IMR-90 (cell line): ENCODE measurements at places on chromosomes 5 and 9.

GRCh38 chr5:33772380-33772897 lies 119.4 kb downstream of the ADAMTS12 start:
- peak; percentile 80 for DNase-seq

DNA sequence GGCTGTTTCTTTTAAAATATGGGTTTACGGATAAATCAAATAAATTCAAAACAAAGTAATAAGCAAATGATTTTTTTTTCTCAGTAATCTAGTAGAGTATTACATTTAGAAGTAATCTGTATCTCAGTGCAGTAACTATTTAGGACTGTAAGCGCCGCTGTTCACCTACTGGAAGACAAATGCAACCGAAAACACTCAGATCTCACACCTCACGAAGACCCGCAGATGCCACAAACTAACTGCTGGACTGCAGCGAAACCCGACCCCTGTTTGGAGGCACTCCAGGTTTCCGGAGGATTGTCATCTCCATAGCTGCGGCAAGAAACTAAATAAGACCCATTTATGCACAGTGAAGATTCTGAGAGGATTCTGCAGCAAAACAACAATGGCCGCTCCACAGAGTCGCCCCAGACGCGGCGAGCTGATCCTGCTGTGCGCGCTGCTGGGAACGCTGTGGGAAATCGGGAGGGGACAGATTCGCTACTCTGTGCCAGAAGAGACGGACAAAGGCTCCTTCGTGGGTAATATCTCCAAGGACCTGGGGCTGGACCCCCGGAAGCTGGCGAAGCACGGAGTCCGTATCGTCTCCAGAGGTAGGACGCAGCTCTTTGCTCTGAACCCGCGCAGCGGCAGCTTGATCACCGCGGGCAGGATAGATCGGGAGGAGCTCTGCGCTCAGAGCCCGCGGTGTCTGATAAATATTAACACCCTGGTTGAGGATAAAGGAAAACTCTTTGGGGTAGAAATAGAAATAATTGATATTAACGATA lies at the start of gene PCDHGA8:
Gene PCDHGA8 (plus strand): TSS at position 205 of the 770 bp plus-strand sequence. CDS start 181 bp downstream, at position 386.
- DNase-seq, result peak; percentile 49

DNA sequence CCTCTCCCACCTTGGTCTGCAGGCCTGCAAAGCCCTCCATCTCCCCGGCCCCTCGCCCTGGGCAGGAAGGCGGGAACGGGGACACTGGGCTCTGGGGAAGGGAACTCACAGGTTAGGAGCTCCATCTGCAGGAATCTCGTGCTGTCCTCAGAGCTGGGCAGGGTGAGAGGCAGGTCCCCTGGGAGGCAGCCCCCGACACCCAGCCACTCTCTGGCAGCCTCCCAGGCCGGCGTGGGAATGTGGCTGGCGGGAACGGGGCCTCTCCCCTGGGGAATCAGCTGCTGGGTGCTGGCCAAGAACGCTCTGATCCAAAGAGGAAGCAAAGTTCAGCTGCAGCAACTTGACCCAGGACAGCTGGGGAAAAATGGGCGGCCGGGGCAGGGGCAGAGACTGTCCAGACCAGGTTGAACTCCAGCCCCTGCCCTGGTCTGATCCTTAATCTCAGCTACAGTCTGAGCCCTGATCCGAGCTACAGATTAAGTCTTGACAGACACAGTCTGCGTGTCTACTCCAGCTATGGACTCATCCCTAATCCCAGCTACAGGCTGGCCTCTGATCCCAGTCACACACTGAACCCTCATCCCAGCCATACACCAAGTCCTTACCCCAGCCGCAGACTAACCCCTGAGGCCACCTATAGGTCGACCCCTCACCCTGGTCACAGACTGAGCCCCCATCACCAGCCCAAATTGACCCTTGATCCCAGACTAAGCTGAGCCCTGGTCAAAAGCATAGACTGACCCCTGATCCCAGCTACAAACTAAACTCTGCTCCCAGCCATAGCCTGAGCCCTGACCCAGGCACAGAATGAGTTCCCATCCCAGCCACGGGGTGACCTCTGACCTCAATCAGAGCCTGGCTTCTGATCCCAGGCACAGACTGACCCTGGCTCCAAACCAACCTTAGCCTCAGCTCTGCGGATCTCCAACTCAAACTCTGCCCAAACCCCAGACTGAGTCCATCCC lies 37.3 kb upstream of the EGFL7 start:
- peak; percentile 31 for DNase-seq

DNA sequence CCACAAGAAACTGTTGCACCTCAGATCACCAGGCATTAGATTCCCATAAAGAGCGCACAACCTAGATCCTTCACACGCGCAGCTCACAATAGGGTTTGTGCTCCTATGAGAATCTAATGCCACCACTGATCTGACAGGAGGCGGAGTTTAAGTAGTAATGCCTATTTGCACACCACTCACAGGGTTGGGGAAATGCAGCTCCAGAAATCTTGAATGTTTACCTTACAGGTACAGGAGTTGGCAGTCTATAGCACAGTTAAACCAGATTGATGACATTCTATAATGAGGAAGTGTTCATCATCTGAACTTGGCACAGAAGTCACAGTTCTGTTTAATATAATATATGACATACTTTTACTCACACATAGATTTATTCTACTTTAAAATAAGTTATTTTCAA lies 732.2 kb upstream of the ZNF608 start:
- no peak for DNase-seq

DNA sequence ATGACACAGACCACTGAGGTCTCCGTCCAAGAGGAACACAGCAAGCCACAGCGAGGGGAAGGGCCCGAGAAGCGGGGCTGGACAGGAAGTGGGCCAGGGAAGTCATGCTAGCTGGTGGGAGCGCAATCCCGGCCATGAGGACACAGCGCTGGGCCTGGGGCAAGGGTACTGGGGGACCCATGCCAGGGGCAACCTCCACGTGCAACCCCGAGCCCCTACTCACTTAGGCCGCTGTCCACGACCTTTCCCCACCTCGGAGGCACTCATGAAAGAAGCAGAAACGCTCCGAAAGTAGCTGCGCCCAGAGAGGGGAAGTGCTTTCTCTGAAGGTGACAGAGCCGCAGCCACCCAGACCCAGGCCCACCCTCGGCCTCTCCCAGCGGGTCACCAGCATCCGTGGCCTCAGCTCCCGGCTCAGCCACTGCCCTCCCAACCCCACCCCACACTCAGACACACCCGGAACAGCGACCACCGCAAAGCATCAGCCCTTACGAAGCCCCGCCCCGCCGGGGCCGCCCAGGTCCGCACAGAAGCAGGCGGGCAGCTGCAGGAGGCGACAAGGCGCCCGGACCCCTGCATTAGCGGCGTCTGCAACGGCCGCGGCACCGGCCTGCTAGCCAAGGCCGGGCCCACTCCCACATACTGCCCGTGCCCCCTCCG lies 782 bp downstream of the BICD2 start:
- no peak for DNase-seq

GRCh38 chr5:86757824-86758223 lies 140.1 kb downstream of the COX7C start:
- DNase-seq, result peak; percentile 32

DNA sequence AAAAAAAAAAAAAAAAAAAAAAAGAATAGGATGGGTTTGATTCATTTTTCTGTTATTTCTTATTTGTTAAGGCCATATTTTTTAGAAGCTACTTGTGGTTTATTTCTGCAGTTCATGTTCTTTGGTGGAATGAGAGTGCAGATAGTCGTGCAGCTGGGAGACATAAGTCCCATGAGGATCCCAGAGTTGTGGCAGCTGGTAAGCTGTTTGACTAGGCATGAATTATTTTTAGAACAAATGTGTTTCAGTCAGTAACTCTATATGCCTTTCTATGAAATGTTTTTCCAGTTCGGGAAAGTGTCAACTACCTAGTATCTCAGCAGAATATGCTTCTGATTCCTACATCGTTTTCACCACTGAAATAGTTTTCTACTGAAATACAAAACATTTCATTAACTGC lies 5.0 kb upstream of the NIPSNAP3B start:
- no peak for DNase-seq

- peak; percentile 90 for DNase-seq
These were observed 93.4 kb downstream of the SIL1 start for GRCh38 chr5:139104577-139105276.

DNA sequence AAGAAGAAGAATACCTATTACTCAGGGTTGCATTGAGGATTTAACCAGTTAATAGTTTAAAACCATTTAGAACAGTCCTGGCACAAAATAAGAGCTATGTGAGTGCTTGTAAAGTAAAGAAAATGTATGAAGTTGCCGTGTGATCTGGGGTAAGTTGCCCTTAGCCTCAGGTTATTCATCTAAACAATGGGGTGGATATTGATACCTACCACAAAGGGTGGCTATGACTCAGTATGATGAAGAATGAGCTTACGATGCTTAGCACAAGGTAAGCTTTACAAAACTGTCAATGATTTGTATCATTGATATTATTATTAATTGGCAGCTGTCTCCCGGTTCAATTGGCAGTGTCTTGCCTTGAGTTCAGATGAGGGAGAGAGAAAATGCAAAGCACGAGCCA lies 149.4 kb upstream of the PITX1 start:
- no peak for DNase-seq

- DNase-seq, result no peak
These were observed 92.4 kb downstream of the ARHGAP26 start for GRCh38 chr5:142862594-142862993.

DNA sequence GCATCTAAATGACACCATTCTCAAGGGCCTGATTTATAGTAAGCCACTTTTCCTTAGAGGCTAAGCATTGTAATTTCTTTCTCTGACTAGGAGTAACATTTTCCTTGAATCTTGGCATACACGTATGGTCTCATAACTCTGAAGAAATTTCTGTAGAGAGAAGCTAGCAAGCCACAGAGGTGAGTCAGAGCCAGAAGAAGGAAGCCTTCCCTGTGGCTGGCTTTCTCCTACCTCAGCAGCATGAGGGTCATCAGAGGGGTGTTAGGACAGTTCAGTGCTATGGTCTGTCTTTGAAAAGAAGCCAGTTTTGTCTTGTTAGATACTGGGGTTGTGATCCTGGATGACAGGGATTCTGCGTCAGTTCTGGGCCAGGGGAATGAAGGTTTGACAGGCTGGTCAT lies 3.2 kb downstream of the SNX30 start:
- peak; percentile 94 for DNase-seq

- DNase-seq, result no peak
These were observed at the start of gene RNF180 for GRCh38 chr5:64165500-64166200. Gene RNF180 (plus strand): TSS chr5:64165843. CDS start chr5:64200808, 34,965 bp downstream.

DNA sequence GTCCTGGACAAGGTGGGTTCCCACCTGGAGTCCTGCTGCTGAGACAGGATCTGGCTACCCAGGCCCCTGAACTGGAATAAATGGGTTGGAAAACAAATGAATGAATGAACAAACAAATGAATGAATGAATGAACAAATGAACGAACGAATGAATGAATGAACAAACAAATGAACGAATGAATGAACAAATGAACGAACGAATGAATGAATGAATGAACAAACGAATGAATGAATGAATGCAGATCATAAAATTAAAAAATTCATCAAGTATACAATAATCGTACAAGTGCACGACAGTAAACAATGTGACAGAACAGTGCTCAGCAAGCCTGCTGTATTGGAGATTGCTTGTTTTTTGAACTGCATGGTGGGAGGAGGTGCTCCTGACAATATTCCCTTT lies 2097.1 kb downstream of the MAT2B start:
- DNase-seq, result no peak

GRCh38 chr5:138890644-138891043 lies 15.5 kb upstream of the LRRTM2 start:
- DNase-seq, result peak; percentile 20

DNA sequence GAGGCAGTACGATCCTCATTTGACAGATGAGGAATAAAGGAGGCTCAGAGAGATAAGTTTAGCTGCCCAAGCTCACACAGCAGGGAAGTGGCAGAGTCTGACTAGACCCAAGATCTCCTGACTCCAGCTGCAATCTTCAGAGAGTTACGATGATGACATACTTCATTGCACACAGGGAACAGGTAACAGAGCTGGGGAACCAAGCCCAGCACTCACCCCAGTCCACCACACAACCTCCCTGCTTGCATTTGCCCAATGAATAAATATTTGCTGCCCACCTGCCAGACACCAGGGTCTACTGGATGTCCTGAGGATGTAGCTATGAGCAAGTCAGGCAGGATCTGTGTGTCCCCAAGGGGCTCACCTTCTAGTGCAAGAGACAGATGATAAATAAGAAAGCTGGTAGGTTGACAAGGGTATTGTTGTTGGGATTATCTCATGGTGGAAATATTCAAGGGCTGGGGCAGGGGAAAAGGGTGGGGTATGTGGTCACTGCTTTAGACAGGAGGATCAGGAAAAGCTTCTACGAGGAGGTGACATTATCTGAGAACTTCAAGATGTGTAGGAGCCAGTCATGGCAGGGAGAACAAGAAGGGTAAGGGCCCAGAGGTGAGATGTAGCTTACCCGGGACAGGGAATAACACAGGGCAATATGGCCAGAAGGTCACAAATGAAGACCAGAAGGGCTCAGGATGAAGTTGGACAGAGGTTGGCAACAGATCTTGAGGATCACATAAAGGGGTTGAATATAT lies 28.6 kb upstream of the CPEB4 start:
- no peak for DNase-seq

- DNase-seq, result no peak
These were observed 107.3 kb upstream of the WWC1 start for GRCh38 chr5:168184103-168184502.

DNA sequence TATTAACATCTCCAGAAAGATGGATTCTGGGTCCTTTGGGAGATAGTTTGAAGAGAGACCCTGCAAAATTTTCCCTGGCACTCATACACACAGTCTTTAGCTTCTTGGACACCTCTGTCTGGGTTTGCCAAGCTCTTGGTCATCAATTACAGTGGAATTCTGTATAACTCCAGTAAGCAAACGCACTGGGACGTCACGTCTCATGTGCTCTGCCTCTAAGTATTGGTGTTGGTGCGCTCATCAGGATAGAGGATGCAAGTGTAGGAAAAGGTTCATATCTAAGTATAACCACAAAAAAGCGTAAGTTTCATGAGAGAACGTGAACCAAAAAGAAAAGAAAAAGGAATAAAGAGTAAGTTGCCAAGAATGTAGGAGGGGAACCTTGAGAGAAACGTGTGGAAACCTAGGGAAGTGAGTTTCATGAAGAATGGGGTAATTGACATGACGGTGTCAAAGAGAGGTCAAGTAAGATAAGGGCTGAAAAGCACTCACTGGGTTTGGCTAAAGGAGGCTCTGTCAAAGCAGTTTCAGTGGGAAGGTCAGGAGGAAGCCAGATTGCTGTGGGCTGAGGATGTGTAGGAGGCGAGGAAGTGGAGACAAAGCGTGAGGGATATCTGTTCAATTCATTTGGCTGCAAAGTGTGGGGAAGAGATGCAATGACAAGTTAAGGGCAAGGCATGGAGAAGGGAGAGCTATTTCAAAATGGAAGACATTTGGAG lies 92.7 kb downstream of the RAD23B start:
- no peak for DNase-seq

GRCh38 chr9:89879276-89879675 lies 274.5 kb downstream of the GADD45G start:
- DNase-seq, result no peak

- DNase-seq, result no peak
These were observed 2.5 kb downstream of the TJP2 start for GRCh38 chr9:69176471-69177171.

GRCh38 chr9:133506653-133507038 lies 18.1 kb downstream of the MYMK start:
- DNase-seq, result peak; percentile 89

- DNase-seq, result no peak
These were observed 41.1 kb downstream of the ISOC1 start for GRCh38 chr5:129135633-129136032.
